Muscle of back (tissue), 13 donors: ENCODE measurements at places on chromosomes 13 and 19. TPM values are rescaled to one million over a fixed set of nuclear protein-coding genes. Genes with fewer than 3 reads are reported as not detected.

ARL11 gene
- polyA plus RNA-seq, result 0.26 TPM

TPT1 gene
- polyA plus RNA-seq, result 9,462 TPM

GNA15 gene
- polyA plus RNA-seq, result 1.4 TPM

FCHO1 gene
- polyA plus RNA-seq, result 0.29 TPM

ZNF582 gene
- polyA plus RNA-seq, result 3.9 TPM

ZNF547 gene
- 2.7 TPM for polyA plus RNA-seq

STXBP2 gene
- 7.2 TPM for polyA plus RNA-seq

SULT2A1 gene
- not detected for polyA plus RNA-seq

SLC46A3 gene
- 1.6 TPM for polyA plus RNA-seq

TBXA2R gene
- polyA plus RNA-seq, result 1.9 TPM

ZNF546 gene
- 3.3 TPM for polyA plus RNA-seq

PALM gene
- 51.8 TPM for polyA plus RNA-seq

KLF5 gene
- polyA plus RNA-seq, result 29.8 TPM

TDRD3 gene
- 26.6 TPM for polyA plus RNA-seq

MATK gene
- polyA plus RNA-seq, result 1.4 TPM

C13orf46 gene
- polyA plus RNA-seq, result 0.20 TPM

DACT3 gene
- 14.2 TPM for polyA plus RNA-seq

B3GNT8 gene
- polyA plus RNA-seq, result 2.3 TPM

APC2 gene
- 1.2 TPM for polyA plus RNA-seq

IL27RA gene
- polyA plus RNA-seq, result 2.3 TPM

ZNF791 gene
- 7.7 TPM for polyA plus RNA-seq

SLC8A2 gene
- polyA plus RNA-seq, result 0.26 TPM

MEIOSIN gene
- not detected for polyA plus RNA-seq

C19orf18 gene
- 1.1 TPM for polyA plus RNA-seq

S1PR4 gene
- polyA plus RNA-seq, result 0.64 TPM

GRK1 gene
- polyA plus RNA-seq, result 0.46 TPM

NOSIP gene
- 53.4 TPM for polyA plus RNA-seq

GAS6 gene
- polyA plus RNA-seq, result 39.2 TPM

ZNF44 gene
- polyA plus RNA-seq, result 8.0 TPM

CNOT3 gene
- polyA plus RNA-seq, result 35.3 TPM
